ENCODE measurements at places on chromosomes 5 and 9.

DNA sequence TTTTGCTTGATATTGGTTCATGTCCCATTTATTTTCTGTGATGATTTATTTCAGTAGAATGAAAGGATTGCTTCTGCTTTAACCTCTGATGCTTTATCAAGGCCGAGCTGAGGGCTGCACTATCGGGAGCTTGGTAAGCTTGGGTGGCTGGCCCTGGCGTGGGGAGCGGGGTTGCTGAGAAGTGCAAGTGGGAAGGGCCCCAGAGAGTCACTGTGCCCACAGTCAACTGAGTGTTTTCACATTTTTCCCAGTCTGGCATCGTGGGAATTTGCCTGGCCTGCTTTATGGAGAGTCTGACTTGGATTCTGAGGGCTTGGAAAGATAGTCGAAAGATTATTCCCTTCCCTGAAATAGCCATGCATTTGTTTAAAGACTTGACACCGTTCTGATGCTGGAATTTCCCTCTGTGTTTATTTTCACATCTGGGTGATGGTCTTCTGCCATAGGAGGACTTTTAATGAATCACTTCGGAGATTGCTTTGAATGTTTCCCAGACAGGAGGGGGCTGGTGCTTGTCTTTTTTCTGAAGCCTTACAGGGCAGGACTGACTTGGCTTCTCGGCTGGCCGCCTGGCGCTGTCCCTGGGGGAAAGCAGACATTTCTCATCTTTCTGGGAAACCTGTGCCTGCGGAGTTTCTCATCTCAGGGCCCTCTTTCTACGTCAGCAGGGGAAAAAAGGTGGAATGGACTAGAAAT lies 139.0 kb downstream of the BOD1 start:
- H3K27me3 ChIP-seq, result no peaks in the 10 kb centered on the region
- H3K36me3 ChIP-seq, result no peaks in the 10 kb centered on the region
- H3K4me3 ChIP-seq, result no peak overlapping the region
- H3K27ac ChIP-seq, result peak overlapping the region; percentile 74
- no peak for DNase-seq
- peaks cover 5% of the 10 kb centered on the region for H3K4me1 ChIP-seq

GRCh38 chr5:152178350-152178699 lies 226.8 kb downstream of the NMUR2 start:
- no peak overlapping the region for H3K27ac ChIP-seq
- no peak for DNase-seq
- no peak overlapping the region for H3K4me3 ChIP-seq
- H3K4me1 ChIP-seq, result no peaks in the 10 kb centered on the region
- H3K27me3 ChIP-seq, result no peaks in the 10 kb centered on the region

GRCh38 chr5:54658010-54658409 lies 140.5 kb downstream of the SNX18 start:
- H3K4me1 ChIP-seq, result no peaks in the 10 kb centered on the region
- H3K36me3 ChIP-seq, result no peaks in the 10 kb centered on the region

DNA sequence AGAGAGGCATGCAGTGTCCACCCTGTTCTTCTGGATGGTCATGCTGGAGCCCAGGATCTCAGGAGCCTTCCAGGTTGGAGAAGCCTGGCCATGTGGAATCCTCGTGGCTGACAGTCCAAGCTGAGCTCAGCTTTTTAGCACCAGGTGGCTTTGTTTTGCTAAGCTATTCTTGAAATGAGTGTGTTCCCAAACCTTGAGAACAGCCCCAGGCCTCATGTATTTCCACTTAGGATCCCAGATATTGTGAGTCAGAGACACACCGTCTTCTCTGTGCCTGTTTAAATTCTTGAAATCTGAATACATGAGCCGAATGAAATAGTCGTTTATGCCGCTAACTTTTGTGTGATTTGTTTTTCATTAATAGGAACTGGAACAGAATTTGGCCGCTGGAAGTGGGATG lies 61.2 kb downstream of the IRX2 start:
- no peak overlapping the region for H3K4me3 ChIP-seq
- no peak overlapping the region for H3K27ac ChIP-seq
- H3K4me1 ChIP-seq, result no peaks in the 10 kb centered on the region
- no peaks in the 10 kb centered on the region for H3K27me3 ChIP-seq

DNA sequence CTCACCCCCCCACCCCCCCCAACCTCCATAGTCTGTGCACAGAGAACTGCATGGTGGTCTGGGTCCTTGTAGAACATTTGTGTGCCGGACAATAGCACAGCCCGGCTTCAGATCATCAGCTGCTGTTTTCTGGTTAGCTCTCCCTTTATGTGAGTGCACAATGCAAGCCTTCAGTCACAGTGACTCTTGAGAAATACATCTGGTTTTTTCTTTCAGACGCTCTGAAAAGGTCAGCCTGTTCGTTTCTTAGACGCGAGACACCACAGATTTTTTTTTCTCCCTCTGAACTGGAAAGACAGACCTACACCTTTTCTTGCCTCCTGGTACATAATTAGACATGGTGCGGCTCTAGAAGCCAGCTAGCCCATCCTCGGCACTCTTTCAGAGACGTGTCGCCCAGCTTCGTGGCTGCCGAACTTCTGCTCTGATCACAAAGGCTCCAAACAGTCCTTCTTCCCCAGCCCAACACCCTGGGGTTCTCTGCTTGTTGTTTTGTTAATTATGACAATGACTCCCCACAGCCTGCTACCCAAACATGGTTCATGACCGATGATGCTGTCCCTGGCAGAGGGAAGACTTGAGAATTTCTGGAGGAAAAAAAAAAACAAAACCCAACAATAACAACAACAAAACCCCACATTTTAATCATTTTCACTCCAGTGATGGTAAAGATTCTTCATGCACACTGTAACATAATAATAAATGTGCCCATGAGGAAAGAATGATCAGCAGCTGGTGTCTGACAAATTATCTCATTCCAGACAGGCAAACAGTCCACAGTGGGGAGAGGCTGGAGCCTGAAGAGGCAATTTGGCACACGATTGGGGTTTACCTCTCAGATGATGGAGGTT lies 241.4 kb upstream of the ZNF462 start:
- H3K4me3 ChIP-seq, result no peak overlapping the region
- H3K36me3 ChIP-seq, result no peaks in the 10 kb centered on the region
- H3K4me1 ChIP-seq, result peaks cover 4% of the 10 kb centered on the region
- H3K27ac ChIP-seq, result no peak overlapping the region

DNA sequence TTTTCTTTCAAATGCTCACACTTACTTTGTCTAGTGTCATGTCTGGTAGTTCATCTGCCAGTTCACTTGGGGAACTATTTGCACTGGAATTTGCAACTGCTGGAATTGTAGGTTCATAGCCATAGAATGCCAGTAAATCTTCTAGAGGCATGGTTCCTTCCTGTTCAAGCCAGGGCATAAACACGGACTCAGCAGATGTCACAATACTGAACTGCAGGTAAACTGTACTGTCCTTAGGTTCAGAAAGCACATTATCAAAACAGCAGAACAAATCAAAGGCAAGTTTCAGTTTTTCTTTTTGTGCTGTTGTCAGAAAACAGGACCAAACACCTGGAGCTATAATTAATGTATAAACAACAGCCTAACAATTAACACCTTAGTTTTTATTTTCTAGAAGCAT lies 13.1 kb downstream of the MIER3 start:
- no peak overlapping the region for H3K4me3 ChIP-seq
- DNase-seq, result no peak
- peaks cover 10% of the 10 kb centered on the region for H3K36me3 ChIP-seq
- H3K27ac ChIP-seq, result no peak overlapping the region
- no peaks in the 10 kb centered on the region for H3K27me3 ChIP-seq

DNA sequence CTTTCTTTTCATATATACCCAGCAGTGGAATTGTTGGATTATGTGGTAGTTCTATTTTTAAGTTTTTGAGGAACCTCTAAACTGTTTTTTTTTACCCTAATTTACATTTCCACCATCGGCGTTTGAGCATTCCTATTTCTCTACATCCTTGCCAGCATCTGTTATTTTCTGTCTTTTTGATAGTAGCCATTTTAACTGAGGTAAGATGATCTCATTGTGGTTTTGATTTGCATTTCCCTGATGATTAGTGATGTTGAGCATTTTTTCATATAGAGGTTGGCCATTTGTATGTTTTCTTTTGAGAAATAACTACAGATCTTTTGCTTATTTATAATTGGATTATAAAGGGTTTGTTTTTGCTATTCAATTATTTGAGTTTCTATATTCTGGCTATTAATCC lies 71.7 kb upstream of the TNC start:
- no peak overlapping the region for H3K4me3 ChIP-seq
- H3K27ac ChIP-seq, result no peak overlapping the region
- H3K4me1 ChIP-seq, result no peaks in the 10 kb centered on the region
- no peak for DNase-seq
- no peaks in the 10 kb centered on the region for H3K36me3 ChIP-seq

DNA sequence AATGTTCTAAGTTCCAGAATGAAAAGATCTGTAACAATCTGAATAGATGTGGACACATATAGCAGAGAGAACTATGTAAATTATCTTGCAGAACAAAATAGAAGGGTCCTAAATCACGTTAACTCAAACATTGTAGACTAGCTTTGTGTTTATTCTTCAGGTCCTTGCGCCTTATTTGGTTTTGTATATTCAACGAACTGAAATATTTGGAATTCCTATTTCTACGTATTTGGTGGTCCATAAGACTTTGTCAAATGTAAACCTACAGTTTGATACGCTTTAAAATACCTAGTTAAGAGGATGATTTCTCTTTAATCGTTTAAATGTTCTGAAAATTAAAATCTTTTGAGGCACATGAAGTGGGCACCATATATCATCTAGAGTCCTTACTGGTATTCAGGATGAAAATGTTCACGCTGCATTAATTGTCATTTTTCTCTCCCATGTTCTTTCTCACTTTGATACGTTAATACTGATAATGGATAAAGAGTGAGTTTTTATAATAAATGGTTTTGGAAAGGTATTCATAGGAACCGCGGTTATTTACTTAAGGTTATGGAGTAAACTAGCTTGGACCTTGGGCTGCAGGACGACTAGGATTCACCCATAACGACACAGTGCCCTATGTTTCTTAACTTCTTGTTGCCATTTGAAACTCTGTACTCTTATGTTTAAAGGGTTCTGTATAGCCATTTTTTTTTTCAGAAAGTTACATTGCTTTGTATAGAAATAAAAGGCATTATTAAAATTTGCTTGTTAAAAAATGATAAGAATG lies 45.3 kb downstream of the NDFIP1 start:
- peaks cover 4% of the 10 kb centered on the region for H3K4me1 ChIP-seq
- no peak overlapping the region for H3K27ac ChIP-seq
- no peaks in the 10 kb centered on the region for H3K36me3 ChIP-seq
- no peaks in the 10 kb centered on the region for H3K27me3 ChIP-seq
- no peak for DNase-seq

- no peaks in the 10 kb centered on the region for H3K36me3 ChIP-seq
- DNase-seq, result no peak
Measured at GRCh38 chr5:31663519-31663918, 24.6 kb downstream of the PDZD2 start.

DNA sequence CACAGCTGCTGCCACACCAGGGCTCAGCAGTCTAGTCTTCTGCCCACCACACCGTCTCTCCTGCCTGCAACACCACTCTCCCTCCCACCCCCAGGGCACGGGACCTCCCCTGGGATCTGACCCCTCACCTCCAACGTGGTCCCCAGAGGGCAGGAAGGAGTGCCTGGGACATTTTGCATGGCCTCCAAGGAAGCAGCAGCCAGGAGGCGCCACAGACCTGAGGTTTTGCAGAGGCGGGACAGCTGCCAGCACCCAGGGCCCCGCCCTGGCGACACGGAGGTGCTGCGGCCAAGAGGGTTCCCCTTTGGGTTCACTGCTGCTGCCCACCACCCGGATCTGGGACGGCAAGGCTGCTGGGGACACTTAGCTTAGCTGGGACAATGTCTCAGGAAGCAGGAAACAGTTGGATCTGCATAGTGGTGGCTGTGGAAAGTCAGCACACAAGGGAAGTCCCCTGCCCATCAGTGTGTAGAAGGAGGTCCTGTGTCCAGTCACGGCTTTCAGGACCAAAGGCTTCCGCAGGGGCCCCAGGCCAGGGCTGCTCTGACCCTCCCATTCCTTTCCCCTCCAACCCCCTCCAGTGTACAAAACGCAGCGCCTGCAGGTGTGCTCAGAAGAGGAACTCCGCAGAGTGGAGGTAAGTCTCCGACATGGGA lies 13.8 kb downstream of the PROP1 start:
- no peak for DNase-seq
- H3K27ac ChIP-seq, result no peak overlapping the region
- H3K36me3 ChIP-seq, result no peaks in the 10 kb centered on the region
- H3K27me3 ChIP-seq, result no peaks in the 10 kb centered on the region
- H3K4me1 ChIP-seq, result no peaks in the 10 kb centered on the region
- H3K4me3 ChIP-seq, result no peak overlapping the region

DNA sequence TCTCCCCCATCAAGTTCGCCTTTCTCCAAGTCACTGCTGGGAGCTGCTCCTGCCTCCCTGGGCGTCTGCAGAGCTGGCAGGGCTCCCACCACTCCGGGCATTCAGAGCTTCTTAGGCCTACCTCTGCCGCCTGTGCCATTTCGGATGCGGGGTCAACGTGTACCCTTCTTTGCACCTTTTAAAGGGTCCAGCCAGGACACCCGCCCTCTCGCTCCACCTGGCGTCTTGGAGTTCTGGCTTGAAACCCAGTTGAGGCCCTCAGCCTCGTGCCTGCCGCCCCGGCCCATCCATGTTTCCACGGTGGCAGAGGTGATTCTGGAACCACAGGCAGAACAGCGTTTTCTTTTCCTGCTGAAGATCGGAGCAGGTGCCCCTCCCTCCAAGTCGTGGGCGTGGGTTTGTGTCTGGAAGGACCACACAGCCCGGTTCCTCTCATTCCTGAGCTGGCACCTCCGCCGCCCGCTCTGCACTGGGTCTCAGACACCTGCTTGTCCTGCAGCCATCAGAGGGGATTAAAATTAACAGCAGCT lies 32.9 kb downstream of the NDUFS6 start:
- H3K4me3 ChIP-seq, result no peak overlapping the region
- no peak overlapping the region for H3K27ac ChIP-seq
- H3K4me1 ChIP-seq, result no peaks in the 10 kb centered on the region
- H3K36me3 ChIP-seq, result no peaks in the 10 kb centered on the region
- H3K27me3 ChIP-seq, result no peaks in the 10 kb centered on the region

DNA sequence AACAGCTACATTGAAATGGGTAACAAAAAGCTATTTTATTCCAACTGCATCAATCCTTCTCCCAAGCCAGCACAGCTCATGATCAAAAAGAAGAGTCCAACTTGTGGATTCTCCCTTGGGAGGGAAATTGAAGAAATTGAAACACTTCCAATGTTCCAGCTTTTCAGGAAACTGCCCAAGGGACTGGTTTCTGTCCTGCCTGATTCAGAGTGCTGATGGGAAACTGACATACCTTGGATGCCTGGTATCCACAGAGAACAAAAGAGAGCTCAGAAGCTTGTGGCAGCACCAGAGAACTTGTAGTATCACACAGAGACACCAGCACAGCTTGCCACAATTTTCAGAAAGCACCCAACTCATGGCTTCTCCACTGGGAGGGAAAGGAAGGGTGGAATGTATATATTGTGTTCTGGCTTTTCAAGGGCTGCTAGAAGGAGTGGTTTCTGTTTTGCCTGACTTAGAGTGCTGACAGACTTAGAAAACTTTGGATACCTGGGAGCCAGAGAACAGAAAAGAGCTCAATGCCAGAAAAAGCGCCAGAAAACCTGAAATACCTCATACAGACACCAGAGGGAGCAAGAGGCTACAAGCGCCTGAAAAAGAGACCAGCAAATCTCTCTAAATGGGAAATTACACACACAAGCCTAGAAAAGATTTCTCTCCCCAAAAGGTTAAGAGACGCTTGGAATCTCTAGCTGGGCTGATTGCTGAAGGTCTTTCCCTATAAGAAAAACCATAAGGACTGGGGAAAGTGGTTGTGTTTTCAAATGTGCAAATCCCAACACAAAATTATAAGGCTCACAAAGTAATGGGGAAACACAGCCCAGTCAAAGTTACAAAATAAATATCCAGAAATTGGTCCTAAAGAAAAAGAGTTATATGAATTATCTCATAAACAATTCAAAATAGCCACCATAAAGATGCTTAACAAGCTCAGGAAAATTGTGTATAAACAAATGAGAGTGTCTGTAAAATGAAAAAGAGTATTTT lies 178.8 kb downstream of the SPOCK1 start:
- H3K4me1 ChIP-seq, result no peaks in the 10 kb centered on the region
- no peak for DNase-seq

Data from aorta (tissue), 5 donors.